Mesenteric fat pad (tissue), 1 donor: ENCODE measurements at places on chromosomes 3 and 15.

GRCh38 chr3:16849795-16850194, 35.0 kb upstream of the PLCL2 start:
- no peak for DNase-seq

- no peak for DNase-seq
These were observed 55.2 kb upstream of the CHRNA7 start for GRCh38 chr15:31974855-31975829.

GRCh38 chr3:93994056-93994455, 14.1 kb downstream of the ARL13B start:
- DNase-seq, result no peak

GRCh38 chr15:89429023-89429422, 67.4 kb downstream of the RHCG start:
- no peak for DNase-seq

DNA sequence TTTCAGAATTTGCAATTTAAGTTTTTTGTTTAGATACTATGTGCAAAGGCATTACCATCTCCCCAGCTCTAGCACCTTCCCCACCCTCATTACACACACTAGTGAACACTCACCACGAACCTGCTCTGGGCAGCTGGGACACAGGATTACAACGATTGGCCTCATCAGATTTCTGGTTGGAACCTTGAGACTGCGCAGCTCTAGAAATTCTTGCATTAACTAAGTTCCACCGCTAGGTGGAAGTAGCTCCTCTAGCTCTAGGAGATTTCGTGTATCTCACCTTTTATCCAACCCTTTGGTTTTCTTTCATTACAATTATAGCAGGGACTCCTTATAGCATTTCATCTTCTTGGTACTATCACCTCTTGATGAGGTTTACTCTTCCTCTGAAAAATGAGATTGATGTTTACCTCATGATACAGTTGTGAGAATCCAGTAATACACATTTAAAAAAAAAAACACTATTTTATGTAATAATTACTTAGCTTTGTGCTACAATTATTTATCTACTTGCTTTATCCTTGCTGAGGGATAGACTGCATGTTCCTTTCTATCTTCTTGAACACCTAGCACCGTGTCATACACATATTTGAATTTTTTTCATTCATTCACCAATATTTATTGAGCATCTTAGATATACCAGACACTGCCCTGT, 28.7 kb upstream of the PLOD2 start:
- no peak for DNase-seq
